ENCODE measurements at places on chromosomes 4 and X. TPM values are rescaled to one million over a fixed set of nuclear protein-coding genes. Genes with fewer than 3 reads are reported as not detected.

- DNase-seq: no peak
These were observed 101.2 kb upstream of the KIT start for GRCh38 chr4:54556587-54556986.

Gene NPY2R
- not detected for total RNA-seq

- DNase-seq: no peak
These were observed 71.4 kb downstream of the FAM193A start for GRCh38 chr4:2607822-2608221.

DNA sequence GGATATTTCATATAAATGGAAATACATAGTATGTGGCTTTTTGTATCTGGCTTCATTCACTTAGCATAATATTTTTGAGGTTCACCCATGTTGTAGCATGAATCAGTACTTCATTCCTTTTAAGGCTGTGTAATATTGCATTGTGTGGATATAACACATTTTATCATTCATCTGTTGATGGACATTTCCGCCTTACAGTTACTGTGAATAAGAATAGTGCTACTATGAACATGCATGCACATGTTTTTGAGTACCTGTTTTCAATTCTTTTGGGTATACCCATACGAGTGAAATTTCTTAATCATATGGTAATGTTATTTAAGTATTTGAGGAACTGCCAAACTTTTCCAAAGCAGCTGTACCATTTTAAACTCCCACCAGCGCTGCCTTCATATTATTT, 539.6 kb upstream of the DIPK2B start:
- no peak for DNase-seq

DNA sequence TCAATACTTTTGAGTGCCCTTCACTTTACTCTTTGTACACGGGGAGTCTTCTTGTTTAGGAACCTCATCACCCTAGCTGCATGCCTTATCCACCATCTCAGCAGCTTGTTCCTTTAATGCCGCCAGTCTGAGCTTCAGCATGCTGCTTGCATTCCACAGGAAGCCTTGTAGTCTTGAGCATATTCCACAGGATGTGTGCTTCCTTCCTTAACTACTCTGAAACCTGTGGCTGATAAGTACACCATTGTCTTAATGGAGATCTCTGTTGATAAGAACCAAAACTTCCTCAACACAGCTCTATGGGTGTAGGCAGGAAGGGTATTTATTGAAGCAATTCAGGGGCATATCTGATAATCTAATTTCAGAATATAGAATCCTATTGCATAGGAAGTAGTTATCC, 24.4 kb upstream of the CCNI start:
- no peak for DNase-seq

GRCh38 chrX:24463077-24463476, 2.0 kb upstream of the PDK3 start:
- no peak for DNase-seq

DNA sequence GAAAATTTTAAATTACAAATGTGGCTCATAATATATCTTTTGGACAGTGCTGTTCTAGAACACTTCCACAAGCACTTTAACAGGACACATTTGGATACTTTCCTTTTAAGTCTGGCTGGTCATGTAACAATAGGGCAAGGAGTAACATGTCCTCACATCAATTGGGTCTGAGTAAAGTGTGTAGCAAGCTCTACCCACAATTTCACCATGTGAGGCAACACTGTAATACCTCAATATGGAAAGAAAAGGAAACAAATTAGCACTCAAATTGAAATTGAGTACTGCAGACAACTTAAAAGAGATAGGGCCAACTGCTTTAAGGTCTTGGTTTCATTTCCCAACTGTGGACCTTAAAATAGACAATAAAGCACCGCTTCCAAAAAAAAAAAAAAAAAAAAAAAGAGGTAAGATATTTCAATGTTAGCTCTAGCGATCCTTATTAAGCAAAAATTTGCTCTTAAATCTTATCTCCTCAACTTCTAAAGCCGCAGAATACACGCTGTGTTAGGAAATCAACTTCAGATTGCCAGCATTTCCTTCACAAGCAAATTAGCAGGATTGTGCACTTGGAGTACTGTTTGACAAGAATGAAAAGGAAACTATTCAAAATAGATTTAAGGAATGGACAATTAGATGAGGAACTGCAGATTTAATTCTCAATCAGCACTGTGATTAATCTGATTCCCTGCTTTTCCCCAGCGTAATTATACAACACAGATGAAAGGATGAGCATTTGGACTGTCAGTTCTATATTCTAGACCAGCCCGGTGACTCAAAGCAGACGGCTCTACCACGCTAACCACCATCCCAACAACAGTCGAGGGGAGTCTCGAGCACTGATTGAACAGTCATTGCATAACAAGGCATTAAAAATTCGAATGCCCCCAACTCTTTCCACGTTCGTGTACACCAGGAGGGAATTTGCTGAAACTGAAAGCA, 1.6 kb downstream of the CASK start:
- no peak for DNase-seq

Gene SMARCA5
- 47.8 TPM for total RNA-seq

Gene P2RY8
- total RNA-seq: not detected

DNA sequence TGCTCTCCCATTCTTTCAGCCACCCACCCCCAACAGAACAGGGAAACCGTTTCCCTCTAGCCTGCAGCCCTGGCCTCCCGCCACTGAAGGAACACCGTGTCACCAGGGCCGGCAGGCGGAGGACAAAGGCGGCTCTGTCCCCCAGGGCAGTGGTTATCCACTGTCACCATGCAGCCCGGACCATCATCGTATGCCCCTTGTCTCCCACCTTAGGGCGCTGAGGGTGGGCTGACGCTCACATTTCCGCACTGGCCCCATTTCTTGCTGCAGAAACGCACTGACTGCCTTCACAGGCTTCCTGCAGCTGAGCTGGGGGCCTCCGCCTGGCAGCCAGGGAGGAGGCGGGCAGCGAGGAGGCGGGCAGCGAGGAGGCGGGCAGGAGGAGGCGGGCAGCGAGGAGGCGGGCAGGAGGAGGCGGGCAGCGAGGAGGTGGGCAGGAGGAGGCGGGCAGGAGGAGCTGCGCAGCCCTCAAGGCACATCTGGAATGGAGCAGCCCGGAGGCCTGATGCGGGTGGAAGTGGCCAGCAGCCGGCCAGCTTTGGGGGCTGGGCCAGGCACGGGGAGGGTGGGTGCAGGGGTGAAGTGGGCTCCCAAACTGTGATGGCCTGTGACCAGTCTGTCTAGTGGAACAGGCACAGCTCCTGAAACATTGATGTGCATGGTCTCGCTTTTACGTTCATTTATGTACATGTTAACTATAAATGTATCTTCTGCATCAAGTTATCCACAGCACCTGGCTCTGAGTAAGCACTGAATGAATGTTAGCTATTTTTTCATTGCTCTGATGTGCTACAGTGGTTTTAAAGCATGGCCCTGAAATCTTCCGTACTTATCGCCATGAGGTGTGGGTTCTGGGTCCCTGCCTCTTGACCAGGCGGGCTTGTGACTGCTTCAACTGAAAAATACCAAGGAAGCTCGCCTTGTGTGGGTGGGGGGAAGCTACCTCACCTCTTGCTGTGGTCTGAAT, 20.6 kb upstream of the KIAA0232 start:
- peak; percentile 64 for DNase-seq

DNA sequence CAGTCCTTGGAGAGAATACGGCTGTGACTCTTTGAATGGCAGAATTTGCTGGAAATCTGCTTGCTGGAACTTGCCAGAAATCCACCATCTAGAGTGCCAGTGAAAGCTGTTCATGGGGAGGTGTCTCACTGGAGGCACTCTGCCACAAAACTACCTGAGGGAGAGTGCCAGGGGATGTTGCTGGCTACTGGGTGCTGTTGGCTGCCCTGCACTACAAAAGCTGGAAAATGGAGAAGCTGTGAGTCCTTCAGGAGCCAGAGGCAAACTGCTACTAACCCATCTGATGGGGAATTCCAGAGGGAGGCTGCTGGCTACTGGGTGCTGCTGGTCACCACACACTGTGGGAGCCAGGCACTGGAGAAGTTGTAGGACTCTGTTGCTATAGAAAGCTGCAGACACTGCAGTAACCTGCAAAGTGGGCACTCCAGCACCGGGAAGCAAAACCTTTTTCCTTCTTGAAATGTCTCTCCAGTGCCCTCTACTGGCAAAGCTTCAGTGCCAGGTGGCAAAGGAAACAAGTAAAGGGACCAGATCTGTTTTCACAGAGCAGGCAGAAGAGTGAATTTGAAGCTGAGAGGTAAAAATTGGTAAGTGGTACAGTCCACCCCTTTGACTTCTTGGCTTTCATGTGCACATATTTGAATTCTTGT, 47.8 kb upstream of the HSD17B10 start:
- DNase-seq: peak; percentile 68

DNA sequence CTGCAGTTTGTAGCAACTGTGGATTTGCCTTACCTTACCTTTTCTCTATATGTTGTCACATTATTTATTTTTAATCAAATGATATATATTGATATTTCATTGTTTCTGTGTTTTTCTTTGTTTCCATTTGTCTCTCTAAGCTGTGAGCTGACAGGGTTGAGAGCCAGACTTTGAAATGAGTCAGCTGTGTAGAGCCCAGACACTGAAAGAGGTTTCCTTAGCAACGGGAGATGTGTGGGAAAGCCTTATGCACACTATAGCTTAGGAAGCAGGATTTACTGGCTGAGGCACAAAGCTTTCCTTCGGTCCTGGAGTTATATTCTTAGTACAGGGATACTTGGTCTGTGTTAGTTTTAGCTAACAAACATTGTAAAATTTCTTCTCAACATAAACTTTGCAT, 192.2 kb downstream of the FGF13 start:
- DNase-seq: no peak

- DNase-seq: peak; percentile 74
These were observed 49.4 kb downstream of the RTL9 start for GRCh38 chrX:110407910-110408545.

DNA sequence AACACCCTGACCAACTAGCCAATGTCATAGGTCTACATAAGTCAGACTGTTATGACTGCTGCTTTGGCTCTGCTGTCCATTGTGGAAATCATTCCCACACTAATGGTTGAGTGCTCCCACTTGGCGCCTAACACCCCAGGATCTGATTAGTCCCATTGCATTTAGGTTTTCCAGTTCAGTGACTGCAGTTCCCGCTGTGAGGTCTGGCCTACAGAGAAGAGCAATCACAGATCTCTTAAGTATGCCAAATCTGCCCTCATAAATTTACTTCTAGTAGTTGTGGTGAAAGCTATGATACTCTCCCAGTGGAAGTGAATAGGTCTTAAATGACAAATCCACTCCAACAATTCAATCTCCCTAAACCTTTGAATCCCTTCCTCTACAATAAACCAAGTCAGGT, 77.3 kb upstream of the IL2 start:
- no peak for DNase-seq

GRCh38 chr4:29632199-29632598, 1088.0 kb upstream of the PCDH7 start:
- DNase-seq: no peak

GRCh38 chrX:44903107-44903506, 30.1 kb downstream of the KDM6A start:
- DNase-seq: no peak

Gene DUX4
- not detected for total RNA-seq

Gene IL21
- not detected for total RNA-seq

DNA sequence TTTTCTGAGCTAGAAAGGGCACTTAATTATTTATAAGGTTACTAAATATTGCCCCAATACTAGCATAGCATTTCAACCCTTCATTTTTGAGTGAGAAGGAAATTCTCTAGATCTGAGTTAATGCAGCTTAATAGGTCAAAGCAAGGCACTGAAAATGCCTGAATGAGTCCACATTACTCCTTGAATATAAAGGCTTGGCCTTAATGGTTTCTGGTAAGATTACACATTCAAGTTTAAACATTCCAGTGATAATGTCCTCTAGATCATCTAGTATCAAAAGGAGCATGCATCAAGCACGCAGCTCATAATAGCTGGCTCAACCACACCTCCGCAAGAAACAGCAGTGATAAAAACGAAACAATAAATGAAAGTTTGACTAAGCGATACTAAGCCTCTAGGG, 87.5 kb downstream of the SPANXN3 start:
- no peak for DNase-seq

DNA sequence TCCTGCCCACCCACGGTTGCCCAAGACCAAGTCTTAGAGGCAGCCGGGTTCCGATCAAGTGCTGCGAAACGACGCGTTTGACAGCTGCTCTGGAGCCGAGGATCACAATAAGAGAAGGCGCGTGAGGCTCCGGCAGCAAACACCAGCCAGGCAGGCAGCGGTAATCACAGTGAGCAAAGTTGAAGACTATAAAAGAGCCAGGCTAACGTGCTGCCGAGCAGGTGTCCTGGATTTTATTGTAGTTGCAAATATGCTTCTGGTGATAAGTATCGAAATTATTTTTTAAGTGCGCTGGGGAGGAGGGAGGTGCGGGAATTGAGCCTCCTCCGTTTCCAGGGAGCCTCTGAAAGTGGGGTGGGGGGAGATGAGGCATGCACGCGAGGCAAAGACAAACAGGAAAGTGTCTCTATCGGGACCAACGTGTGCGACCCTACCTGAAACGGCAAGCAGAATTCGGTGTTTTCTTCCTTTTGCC, 590 bp downstream of the GABRA2 start:
- DNase-seq: no peak

DNA sequence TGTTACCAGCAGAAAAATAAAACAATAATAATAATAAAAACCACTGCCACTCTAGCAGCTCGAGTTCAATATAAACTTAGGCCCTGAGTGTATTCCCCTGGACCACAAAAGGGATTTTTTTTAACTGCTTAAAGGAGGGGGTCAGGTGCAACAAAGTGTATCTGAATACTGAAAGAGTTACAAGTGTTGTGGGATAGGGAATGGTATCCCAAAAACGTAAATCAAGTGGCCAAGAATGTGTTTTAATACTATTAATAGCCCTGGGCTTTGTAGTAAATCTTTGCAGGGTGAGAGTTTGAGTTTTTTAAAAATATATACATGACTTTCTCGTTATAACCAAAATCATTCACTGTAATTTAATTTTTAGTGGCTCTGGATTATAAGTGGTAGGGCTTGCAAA, 860.1 kb upstream of the INTU start:
- DNase-seq: no peak

DNA sequence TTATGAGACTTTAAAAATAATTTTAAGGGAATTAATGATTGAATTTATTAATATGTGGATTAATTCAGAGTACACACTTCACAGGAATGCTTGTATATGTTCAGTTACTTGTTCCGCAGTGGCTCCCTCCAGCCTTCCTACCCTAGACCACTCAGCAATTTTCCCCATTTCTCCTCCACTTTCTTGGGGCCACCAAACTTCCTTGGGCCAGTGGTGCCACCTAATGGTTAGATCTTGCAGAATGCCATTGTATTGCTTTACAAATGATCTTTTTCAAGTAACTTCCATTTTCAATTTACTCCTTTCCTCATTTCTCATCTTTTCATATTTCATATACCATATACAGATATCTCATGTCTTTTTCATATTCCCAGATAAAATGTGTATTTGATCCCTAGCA, 3.6 kb upstream of the RNF175 start:
- peak; percentile 17 for DNase-seq

DNA sequence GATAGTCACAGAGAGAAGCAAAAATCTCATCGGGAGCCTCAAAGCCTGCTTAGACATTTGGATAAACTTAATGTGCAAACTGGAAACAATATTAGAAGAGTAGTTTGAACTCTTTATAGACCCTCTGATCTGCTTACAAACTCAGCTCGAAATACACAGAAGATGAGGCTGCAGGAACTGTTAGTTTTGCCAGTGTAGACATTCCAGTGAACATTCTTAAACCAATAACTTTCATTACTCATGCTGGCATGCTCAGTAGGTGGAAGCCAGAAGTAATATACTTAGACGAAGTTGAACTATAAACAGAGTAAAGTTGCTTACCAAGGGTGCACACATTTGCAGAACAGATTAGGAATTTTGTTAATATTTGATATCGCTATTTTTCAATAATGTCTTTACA, 303.5 kb downstream of the ANKRD50 start:
- DNase-seq: no peak

- DNase-seq: no peak
These were observed 1.2 kb downstream of the SH3D19 start for GRCh38 chr4:151324124-151324751.

Gene GPC4
- 26.2 TPM for total RNA-seq

Gene FHDC1
- total RNA-seq: 6.0 TPM

Data from Calu3 (cell line).